GM12892 (cell line): ENCODE measurements at places on chromosomes 6 and 20.

DNA sequence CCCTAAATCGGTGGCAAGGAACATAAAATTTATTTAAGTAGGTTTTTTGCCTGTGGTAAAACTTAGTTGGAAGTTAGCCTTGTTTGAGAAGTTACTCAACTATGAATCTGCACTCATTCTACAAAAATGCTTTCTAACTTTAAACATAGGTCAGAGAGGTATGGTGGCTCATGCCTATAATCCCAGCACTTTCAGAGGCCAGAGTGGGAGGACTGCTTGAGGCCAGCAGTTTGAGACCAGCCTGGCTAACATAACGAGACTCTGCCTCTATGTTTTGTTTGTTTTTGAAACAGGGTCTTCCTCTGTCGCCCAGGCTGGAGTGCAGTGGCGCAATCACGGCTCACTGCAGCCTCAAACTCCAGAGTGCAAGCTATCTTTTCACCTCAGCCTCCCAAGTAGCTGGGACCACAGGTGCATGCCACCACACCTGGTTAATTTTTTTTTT, 16.2 kb downstream of the USP49 start:
- no peak for DNase-seq

- no peak for DNase-seq
Observed at GRCh38 chr6:42378125-42378524, 73.6 kb downstream of the TRERF1 start.

GRCh38 chr20:25632940-25633790, 9.4 kb upstream of the NANP start:
- no peak for DNase-seq

- DNase-seq: no peak
Observed at GRCh38 chr6:155261111-155261900, 2.5 kb upstream of the CLDN20 start.

DNA sequence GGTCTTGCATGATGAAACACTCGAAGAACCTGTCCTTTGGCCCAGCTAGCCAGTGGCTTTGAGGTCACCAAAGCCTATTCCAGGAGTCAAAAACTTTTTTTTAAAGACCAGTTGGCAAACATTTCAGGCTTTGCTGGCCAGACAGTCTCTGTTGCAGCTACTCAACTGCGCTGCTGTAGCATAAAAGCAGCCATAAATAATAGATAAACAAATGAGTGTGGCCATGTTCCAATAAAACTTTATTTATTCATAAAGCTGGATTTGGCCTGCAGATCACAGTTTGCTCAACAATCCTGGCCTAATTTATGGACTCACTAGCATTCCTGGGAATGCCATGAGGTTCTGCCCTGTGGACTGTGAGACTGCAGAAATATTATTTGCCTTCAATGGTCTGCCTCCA, 68.8 kb upstream of the LTV1 start:
- DNase-seq: no peak

GRCh38 chr20:25570148-25570530, 15.2 kb downstream of the NINL start:
- no peak for DNase-seq

- DNase-seq: no peak
Observed at GRCh38 chr6:89834884-89835792, 5.5 kb downstream of the CASP8AP2 start.
